Activated CD8-positive, alpha-beta memory T cell treated with anti-CD3 and anti-CD28 coated beads, Interleukin-2, amount 50 U/mL, for 48 hours (primary cell): ENCODE measurements at places on chromosomes 3 and 15.

DNA sequence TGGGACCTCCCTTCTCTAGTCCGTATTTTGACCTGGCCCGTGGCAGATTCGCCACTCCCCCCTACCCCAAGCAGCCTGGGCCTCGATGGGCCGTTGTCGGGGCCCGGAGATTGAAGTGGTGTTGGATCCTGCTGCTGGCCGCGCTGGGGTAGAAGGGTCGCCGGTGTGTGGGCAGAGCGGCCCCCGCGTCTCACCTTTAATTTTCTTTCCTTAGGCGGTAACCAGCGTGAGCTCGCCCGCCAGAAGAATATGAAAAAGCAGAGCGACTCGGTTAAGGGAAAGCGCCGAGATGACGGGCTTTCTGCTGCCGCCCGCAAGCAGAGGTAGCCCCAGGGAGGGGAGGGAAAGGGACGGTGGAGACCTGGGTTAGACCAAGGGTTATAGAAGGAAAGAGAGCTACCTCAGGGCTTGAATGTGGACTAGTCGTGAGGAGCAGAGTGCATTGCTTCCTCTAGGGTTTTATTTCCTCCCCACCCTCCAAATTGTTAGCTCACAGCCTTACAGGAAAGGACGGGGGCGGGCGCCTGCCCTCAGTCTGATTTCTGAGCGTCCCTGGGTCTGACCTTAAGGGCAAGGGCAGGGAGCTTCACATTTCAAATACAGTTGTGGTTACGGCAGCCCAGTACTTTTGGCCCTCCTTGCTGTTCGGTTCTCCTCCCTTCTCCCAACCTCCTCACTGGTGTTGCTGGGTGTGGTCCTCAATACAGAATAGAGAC lies 799 bp downstream of the SERF2 start:
- DNase-seq, result peak; percentile 62

DNA sequence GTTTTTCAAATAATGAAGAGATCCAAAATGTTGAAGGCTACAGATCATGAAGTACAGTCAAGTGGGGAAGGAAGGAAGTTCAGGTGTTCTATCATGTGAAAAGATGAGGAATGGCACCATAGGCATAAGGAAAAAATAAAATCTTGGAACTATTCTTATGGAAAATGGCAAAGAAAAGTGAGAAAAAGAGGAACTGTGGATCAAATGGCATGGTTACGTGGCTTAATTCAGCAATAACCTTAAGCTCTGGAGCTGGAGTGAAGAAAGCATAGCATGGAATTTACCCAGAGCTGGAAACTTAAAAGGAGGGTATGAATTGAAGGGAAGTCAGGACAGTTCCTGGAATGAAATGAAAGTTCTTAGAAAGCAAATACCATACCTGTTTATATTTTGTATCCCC lies 14.4 kb downstream of the ETFA start:
- no peak for DNase-seq

- no peak for DNase-seq
These were observed 235.3 kb upstream of the MME start for GRCh38 chr3:154844863-154845262.

DNA sequence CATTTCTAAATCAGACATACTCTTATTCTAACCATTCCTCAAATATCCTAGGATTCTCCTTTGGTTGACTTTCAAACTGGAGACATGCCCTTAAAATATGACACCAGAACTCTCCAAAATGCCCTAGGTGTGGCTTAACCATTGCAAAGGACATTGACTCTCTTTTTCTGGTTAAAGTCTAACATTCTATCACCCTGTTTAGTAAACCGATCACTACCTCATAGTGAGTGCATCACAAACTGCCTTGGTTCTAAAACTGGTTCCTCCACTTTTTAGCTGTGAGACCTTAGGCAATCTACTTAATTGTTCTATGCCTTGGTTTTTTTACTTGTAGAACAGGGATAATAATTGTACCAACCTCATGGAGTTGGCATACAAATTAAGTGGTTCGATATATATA lies 224.3 kb downstream of the CDIN1 start:
- no peak for DNase-seq

GRCh38 chr15:54836052-54836795 lies 360.5 kb downstream of the RSL24D1 start:
- no peak for DNase-seq

DNA sequence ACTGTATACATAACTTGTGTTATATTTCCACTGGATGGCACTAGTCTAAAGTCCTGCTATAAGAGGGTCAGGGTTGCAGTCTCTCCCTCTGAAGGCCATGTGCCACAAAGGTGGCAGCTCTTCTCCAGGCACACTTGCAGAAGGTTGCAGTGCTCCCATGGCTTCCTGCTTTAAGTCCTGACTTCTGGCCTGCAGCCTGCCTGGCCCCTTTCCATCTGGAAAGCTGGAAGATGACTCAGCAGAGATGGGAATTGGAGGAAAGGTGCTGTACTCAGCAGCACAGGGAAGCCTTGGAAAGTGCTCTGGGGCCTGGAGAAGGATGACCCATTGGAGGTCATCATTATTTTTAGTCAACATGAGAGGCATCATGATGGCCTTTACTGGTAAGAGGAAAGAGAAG lies 40.9 kb upstream of the MRPL3 start:
- DNase-seq, result no peak

DNA sequence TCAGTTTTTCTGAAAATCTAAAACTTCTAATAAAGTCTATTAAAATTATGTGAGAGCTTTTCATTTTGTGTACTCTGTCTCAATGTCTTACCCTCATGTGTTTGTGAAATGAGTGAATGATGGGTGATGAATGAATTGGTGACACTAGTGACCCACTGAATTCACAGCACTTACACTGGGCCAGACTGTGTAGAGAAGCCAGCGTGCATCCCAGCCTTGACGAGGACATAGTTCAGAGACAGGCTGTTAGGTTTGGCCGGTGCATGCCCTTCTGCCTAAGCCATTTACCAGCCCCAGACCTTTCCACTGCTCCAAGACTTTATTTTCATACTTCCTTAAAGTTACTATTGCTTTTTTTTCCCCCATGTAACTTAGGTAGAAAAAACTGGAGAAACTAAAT lies 38.8 kb downstream of the FBXO22 start:
- DNase-seq, result no peak
